Stimulated activated CD4-positive, alpha-beta T cell treated with anti-CD3 and anti-CD28 coated beads, Interleukin-12 subunit alpha, Interleukin-12 subunit beta, amount 100 ng/mL, for 24 hours (primary cell): ENCODE measurements at places on chromosomes 13 and 19.

DNA sequence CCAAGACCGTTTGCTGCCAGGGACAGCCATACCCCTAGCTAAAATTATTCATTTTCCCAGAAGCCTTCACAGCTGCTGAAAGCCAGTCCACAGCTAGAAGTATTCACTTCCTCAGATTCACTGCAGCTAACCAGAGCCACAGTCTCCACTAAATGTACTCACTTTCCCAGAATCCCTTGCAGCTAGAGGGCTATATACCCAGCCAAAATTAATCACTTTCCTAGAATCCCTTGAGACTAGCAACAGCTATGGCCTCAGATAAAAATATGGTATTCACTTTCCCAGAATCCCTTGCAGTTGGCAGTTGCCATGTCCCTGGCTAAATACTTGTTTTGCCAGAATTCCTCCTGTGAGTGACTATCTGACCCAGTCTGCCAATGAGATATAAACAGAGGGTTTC lies 13.8 kb upstream of the MEIS3 start:
- DNase-seq: no peak

GRCh38 chr19:33496038-33496895 lies 25.3 kb downstream of the PEPD start:
- no peak for DNase-seq

DNA sequence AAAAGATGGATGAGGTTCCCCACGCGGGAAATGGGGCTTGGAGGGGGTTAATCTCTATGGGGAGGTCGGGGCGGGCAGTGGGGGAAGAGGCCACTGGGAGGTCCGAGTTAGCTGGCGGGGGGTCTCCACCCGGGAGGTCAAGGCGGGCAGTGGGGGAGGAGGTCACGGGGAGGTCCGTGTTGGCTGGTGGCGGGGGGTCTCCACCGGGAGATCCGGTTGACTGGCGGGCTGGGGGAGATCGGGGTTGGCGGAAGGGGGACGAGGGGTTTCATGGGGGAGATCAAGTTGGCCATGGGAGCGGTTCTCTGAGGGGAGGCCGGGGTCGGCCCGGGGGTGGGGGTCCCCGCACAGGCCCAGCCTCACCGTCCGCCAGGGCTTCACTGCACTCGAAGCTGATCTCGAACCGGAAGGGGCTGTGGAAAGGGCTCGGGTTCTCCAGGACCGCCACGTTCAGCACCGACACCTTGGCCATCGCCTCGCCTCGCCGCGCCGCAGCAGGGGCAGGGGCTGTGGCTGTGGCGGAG lies 342 bp downstream of the ASF1B start:
- no peak for DNase-seq

GRCh38 chr19:3457528-3458228 lies 22.6 kb downstream of the SMIM24 start:
- DNase-seq: no peak

- no peak for DNase-seq
Measured at GRCh38 chr19:47275791-47276461, 1.2 kb downstream of the INAFM1 start.

DNA sequence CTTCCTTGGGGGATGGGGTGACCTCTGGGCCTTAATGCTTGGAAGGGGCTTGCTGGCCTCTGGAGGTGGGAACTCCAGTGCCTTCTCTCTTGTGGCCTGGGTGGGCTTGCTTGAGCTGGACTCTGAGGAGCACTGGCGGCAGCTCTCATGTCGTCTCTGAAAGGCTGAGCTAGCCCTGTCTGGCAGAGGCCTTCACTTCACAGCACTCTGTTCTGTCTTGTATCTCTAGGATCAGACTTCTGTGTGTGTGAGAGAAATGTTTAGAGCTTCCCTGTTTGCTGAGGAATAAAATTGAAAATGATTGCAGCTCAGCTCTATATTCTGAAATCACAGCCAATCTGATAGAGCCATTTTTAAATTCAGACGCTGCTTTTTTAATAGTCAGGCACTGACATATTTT lies 185.3 kb downstream of the KCNRG start:
- DNase-seq: no peak

- no peak for DNase-seq
Measured at GRCh38 chr19:52070496-52070895, 21.9 kb upstream of the ZNF432 start.

DNA sequence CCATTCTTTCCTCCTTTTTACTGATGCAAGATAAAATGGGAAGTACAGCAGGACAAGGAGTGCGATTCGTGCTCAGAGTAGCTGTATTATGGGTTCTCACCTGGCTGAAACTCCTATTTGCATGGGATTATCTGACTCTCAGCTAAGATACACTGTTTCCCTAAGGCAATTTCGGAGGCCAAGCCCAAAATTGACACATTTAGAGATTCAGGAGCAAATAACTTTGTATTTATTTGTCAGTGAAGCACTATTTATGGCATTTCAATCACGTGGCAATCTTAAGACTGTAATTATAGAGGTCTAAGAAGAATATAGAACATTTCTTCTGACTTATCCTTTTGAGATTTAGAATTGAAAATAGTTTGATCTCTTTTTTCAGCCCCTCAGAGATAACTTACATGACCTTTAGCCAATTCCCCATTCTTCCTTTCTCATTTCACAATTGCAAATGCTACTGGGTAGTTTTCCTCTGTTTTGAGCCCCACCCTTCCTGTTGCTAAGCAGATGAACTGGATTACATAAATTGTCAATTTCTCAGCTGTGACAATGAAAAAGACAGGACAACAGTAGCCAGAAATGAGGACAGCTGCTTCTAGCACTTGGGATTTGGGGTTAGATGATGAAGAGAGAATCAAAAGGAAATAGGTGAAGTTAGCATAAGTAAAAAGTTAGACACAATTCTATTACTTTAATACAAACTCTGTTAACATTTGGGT lies 122.7 kb upstream of the FRY start:
- DNase-seq: no peak

DNA sequence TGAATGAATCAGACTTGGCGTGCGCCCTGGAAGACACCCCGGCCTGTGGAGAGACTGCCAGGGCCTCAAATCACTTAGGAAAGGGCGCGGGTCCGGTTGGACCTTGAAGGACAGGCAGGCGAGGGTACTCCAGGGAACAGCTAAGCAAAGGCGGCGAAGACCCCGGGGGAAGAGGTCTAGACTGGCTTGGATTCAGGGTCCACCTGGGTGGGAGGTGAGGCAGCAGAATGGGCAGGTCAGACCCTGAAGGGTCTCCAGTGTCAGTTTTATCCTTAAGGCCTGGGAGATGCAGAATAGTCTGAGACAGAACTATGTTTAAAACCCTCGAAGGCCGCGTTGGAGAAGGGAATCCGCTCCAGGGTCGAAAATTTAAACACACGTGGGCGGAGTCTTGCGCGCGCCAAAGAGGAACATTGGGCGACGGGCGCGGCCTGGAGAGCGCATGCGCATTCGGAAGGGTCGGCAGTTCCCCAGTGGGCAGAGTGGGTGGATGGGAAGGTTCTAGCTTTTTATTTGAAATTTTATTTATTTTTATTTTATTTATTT lies 567 bp upstream of the SMG9 start:
- DNase-seq: peak; percentile 54

DNA sequence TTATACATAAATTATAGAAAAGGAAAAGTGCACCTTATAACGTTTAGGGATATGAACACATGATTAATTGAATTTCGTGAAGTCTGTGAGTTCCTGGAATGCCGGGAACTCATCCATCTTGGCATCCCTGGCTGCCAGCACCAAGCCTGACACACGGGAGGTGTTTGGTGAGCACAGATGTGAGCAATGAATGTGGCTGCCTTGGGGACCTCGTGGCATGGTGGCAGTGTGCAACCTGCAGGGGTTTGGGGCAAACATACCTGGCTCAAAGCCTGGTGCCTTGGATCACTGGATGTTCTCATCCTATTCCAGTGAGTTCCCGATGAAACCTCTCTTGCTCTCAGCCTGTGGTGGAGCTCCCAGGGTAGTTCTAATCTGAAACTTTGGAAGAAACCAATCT lies 10.4 kb upstream of the MAP2K2 start:
- no peak for DNase-seq

DNA sequence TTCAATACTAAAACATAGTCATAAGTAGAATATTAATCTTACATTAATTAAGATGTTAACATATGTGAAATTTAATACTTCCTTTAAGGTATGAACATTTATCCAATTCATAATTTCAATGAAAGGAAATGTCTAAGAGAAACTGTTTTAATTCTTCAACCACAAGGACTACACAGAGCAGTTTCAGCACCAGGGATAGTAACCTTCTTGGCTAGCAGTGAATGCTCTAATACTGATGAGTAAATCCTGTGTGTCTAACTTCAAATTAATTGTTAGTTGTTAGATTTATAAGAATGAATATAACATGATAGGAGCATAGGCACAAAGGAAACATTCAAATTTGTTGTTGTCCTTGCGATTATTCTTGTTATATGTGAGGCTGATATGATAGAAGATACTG lies 15.6 kb upstream of the NBEA start:
- DNase-seq: no peak
